Central memory CD8-positive, alpha-beta T cell (primary cell): ENCODE measurements at places on chromosomes 7 and 10.

DNA sequence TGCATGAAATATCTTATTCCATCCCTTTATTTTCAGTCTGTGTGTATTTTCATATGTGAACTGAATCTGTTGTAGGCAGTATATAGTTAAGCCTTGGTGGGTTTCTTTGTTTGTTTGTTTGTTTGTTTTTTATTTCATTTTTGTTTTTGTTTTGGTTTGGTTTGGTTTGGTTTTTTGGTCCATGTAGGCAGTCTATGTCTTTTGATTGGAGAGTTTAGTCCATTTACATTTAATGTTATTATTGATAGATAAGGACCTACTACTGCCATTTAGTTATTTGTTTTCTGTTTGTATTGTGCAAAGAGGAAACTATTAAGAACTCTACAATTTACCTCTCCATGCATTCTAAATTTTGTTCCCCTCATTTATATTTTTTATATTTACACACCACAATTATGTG lies 695.9 kb upstream of the GRM3 start:
- no peak for DNase-seq
- no peaks in the 10 kb centered on the region for H3K4me1 ChIP-seq
- H3K36me3 ChIP-seq = no peaks in the 10 kb centered on the region
- no peaks in the 10 kb centered on the region for H3K27me3 ChIP-seq
- H3K4me3 ChIP-seq = no peak overlapping the region

DNA sequence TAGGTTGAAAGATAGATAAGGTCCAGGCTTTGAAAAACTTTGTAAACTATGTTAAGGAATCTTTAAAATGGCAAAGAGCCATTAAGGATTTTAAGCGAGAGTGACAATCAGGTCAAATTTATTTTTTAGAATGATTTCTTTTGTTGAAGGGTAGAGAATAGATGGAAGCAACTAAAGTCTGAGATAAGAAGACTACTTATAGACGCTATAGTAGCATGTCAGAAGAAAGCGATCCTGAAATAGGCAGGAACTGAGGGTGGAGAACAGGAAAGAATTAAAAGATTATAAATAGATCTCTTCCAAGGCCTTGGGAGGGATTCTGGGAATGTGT lies 13.0 kb upstream of the TSPAN13 start:
- no peaks in the 10 kb centered on the region for H3K27me3 ChIP-seq
- H3K36me3 ChIP-seq = peaks cover 4% of the 10 kb centered on the region
- H3K4me3 ChIP-seq = no peak overlapping the region
- H3K27ac ChIP-seq = no peak overlapping the region
- DNase-seq = no peak
- no peaks in the 10 kb centered on the region for H3K4me1 ChIP-seq

DNA sequence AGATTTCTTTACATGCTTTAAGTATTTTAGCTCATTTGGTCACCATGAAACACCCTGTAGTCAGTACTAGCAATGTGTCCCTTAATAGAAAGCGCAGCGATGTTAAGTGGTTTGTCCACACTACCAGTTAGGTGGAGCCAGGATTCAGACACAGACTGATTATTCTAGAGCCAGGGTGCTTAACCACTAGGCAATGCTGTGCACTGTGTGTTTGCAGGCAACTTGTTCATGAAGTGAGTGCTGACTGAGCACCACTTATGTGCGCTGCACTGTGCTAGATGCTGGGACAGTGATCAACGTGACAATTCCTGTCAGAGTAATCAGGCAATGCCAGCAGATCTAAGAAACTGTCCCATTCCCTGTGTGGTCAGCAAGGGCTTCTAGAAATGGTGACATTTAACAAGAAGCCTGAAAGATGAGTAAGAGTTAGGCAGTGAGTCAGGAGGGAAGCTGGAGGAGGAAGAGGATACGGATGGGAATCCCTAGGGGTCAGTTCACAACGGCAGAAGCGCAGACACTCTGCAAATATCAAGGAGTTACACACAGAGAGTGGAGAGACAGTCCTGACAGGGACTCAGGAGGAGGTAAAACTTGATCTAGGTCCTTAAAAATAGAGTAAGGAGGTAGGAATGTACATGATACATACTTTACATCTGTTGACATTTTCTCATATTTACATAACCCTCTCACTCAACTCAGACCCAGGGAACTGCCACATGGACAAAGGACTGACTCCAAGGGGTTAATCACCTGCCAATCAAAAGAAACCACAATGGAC lies 69.7 kb upstream of the EGR2 start:
- H3K27ac ChIP-seq = no peak overlapping the region
- no peak for DNase-seq
- H3K4me3 ChIP-seq = no peak overlapping the region
- H3K4me1 ChIP-seq = no peaks in the 10 kb centered on the region
- peaks cover 50% of the 10 kb centered on the region for H3K27me3 ChIP-seq
- H3K36me3 ChIP-seq = peaks cover 2% of the 10 kb centered on the region

DNA sequence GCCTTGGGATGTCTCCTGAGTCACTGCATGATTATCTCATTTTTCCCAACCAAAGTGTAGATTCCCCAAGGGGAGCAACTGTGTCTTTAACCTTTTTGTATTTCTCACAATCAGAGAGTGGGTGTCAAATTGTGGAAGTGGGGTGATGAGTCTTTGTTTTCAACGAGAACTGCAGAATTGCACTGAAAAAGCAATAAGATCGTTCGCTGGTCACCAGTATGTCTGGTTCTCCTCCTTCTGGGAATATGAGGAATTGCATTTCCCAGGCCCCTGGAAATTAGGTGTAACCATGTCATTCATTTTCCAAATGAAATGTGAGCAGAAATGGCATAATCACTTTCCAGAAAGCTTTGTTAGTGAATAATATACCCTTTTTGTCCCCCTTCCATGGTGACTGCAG lies 326.9 kb downstream of the GPAM start:
- no peak overlapping the region for H3K27ac ChIP-seq
- H3K4me3 ChIP-seq = no peak overlapping the region
- H3K36me3 ChIP-seq = no peaks in the 10 kb centered on the region
- no peaks in the 10 kb centered on the region for H3K27me3 ChIP-seq
- no peak for DNase-seq

- H3K4me1 ChIP-seq = peaks cover 13% of the 10 kb centered on the region
- H3K27me3 ChIP-seq = peaks cover 49% of the 10 kb centered on the region
- DNase-seq = peak; percentile 61
- no peaks in the 10 kb centered on the region for H3K36me3 ChIP-seq
- peak overlapping the region; percentile 51 for H3K4me3 ChIP-seq
These were observed 16.9 kb upstream of the ZFAND2A start for GRCh38 chr7:1176891-1177373.

- DNase-seq = no peak
- H3K36me3 ChIP-seq = no peaks in the 10 kb centered on the region
- no peaks in the 10 kb centered on the region for H3K4me1 ChIP-seq
These were observed 22.3 kb downstream of the CALML5 start for GRCh38 chr10:5476918-5477525.

- peaks cover 2% of the 10 kb centered on the region for H3K36me3 ChIP-seq
- no peak overlapping the region for H3K27ac ChIP-seq
- peak; percentile 3 for DNase-seq
- H3K4me3 ChIP-seq = no peak overlapping the region
- H3K4me1 ChIP-seq = no peaks in the 10 kb centered on the region
These were observed 282.8 kb downstream of the RPS24 start for GRCh38 chr10:78316451-78316931.

- no peaks in the 10 kb centered on the region for H3K27me3 ChIP-seq
- H3K27ac ChIP-seq = no peak overlapping the region
These were observed 299.0 kb upstream of the MBL2 start for GRCh38 chr10:53071505-53072125.

- H3K27me3 ChIP-seq = peaks cover 8% of the 10 kb centered on the region
- H3K36me3 ChIP-seq = no peaks in the 10 kb centered on the region
- H3K27ac ChIP-seq = no peak overlapping the region
- no peak for DNase-seq
- H3K4me1 ChIP-seq = no peaks in the 10 kb centered on the region
These were observed 231.4 kb downstream of the BMPER start for GRCh38 chr7:34136698-34137097.

DNA sequence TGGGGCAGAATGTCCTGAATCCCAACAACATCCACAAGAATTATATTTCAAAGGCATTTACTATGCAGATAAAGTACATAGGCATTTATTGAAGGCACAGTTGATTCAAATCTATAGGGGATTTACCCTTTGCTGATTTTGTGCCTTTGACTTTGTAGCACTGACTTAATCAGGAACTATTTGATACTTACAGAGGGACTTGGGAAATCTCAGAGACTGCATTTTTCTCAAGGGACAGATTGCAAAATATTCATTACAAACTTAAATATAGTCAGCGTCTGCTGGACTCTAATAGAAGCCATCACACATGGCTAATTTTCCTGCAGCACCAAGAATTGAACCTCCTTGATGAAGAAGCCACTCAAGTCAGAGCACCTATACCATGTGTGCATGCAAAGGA lies 44.9 kb downstream of the FAS start:
- H3K4me1 ChIP-seq = peaks cover 12% of the 10 kb centered on the region
- H3K4me3 ChIP-seq = no peak overlapping the region
- H3K36me3 ChIP-seq = peaks cover 7% of the 10 kb centered on the region
- no peak for DNase-seq

DNA sequence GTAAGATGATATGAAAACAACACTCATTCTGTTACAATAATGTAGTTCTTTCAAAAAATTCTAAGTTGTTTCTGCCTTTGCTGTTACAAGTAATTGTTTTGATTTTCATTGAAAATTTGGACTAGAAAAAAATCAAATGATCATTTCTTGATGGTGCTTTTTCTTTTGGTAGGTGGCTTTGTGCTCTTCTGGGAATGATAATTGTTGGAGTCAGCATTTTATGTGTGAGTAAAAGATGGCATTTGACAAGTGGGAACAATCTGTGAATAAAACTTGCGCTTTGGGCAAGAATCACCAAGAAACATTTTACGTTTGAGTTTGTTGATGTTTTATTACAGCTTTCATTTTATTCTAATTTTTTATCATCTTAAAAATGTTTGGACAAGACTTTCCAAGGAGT lies 25.9 kb downstream of the SLC18A2 start:
- H3K4me3 ChIP-seq = no peak overlapping the region
- H3K27ac ChIP-seq = no peak overlapping the region
- no peak for DNase-seq

DNA sequence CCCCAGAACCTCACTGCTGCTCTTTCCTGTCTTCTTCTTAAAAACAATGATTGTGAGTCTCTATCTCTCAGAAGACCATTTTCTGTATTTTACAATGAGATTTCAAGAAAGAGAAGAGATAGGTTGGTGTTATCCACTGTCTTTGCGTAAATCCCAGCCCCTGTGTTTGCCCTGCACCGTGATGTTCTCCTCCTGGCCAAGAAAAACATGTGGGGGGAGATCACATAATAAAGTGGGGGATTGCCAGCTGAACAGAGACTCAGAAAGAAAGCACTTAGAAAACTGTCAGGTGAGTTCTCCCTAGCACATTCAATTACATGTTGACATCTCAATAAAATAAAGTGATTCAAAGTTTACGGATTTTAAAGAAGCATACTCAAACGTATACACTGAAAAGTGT lies 105.0 kb upstream of the PITRM1 start:
- peaks cover 80% of the 10 kb centered on the region for H3K27me3 ChIP-seq
- H3K27ac ChIP-seq = no peak overlapping the region
- no peaks in the 10 kb centered on the region for H3K4me1 ChIP-seq
- no peak overlapping the region for H3K4me3 ChIP-seq
- DNase-seq = no peak
- H3K36me3 ChIP-seq = no peaks in the 10 kb centered on the region
